ENCODE measurements at places on chromosomes 11 and 22.

- DNase-seq, result no peak
These were observed 4.3 kb upstream of the GP1BB start for GRCh38 chr22:19719050-19719482.

GRCh38 chr11:62879235-62879978 is 1.3 kb upstream of the SLC3A2 start:
- no peak for DNase-seq

DNA sequence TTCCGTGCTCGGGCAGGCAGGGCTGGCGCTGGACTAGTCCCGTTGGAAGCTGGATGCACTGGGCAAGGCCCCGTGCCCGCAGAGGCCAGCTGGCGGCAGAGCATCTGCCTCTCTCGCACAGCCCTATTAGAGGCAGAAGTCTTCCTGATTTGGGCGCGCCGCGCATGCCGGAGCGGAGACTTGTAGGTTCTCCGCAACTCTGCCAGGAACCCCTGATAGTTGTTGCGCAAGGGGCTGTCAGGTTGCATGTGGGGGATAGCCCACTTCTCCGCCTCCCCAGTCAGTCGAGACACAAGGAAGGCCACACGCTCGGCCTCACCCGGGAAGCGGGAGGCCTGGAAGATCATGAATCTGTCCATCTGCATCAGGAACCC is 1.2 kb downstream of the RTL6 start:
- DNase-seq, result no peak

DNA sequence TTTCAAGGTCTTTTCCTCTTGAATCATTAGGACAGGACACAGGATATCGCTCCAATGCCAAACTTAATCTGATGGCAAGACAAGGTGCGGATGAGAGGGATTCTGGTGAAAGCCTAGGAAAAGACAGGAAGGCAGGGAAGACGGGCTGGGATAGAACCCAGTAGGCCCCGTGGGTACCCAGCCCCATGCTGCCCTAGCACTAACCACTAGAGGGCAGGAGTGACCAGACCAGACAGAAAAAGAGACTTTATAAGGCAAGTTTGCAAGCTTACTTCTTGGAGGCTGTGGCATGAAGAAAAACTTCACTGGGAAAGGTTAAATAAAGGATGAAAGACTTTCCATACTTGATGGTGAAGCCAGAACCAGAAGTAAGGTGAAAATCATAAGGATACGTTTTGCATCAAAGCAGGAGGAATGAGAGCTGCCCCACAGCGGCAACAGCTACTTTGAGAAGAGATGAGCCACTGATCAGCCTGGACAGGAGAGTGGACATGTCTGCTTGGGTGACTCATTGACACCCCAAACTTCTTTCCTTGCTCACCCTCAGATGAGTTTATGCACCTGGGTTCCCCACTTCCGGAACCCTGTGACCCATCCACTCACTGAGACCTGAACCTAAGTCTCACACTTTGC is 39.8 kb downstream of the SYN3 start:
- DNase-seq, result peak; percentile 73

GRCh38 chr11:111836721-111837120 is 34.7 kb downstream of the ALG9 start:
- DNase-seq, result peak; percentile 36

All from GM13976 (cell line).